Choroid plexus epithelial cell (primary cell): ENCODE measurements at places on chromosomes 1 and 21.

DNA sequence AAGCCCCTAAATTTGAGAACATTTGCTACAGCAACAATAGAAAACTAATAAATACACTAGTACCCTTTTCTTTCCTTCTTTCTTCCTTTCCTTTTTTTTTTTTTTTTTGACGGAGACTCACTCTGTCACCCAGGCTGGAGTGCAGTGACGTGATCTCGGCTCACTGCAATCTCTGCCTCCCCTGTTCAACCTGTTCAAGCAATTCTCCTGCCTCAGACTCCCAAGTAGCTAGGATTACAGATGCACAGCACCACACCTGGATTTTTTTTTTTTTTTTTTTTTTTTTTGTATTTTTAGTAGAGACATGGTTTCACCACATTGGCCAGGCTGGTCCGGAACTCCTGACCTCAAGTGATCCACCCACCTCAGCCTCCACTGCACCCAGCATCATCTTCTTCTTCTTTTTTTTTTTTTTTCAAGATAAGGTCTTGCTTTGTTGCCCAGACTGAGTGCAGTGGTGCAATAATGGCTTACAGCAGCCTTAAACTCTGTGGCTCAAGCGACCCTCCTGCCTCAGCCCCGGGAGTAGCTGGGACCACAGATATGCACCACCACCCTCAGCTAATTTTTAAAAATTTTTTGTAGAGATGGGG lies 19.6 kb upstream of the CBR3 start:
- DNase-seq = no peak

- DNase-seq = no peak
Observed at GRCh38 chr21:19130379-19131028, 726.9 kb upstream of the TMPRSS15 start.

DNA sequence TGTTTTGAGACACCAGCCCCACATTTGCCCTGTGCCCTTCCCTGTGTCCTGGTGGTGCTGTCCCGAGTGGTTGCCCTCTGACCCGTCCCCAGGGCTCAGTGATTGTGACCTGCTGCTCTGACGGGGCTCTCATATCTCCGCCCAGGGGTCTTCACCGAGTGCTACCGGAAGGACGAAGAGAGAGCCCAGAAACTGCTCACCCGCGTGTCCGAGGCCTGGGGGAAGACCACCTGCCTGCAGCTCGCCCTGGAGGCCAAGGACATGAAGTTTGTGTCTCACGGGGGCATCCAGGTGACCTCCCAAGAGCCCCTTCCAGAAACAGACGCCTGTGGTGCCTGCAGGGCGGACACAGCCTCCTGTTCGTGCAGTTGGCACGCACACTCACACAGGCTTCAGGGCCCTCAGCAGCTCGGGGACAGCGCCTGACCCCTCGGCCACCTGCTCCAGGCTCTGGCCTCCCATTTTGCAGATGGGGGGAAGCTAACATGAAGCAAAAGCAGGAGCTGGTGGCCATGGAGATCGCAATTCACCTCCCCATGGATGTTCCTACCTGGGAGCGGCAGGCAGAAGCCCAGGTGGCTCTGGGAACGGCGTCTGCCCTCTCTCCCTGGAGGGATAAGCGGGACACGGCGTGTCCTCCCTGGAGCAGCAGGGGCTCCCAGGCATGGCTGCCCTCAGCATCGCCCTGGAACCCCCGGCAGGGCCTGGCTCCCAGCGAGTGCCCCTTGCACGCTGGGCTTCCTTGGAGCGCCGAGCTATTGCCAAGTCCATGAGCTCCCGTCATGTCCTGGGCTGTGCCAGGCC lies 45.9 kb downstream of the TRPM2 start:
- DNase-seq = no peak

DNA sequence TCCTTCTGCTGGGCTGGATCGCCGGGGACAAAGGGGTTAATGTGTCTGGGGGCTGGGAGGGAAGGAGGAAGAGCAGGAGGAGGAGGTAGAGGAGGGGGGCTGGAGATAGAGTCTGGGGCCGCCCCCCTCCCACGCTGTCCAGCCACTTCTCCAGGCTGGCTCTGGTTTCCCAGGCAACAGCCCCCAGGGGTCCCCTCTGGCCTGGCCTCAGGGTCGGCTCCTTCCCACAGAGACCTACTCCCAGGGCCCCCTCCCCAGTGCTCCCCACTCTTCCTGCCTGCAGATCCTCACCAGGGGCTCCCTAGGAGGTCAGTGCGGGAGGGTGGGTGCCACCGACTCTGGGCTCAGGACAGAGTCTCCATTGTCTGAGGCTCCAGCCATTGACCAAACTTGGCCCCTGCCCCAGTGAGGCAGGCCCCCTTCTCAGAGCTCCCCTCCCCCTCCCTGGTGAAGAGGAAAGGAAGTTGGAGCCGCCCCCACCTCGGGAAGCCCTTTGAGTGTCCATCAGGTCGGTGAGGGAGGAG lies 34.1 kb downstream of the ARHGEF10L start:
- no peak for DNase-seq

DNA sequence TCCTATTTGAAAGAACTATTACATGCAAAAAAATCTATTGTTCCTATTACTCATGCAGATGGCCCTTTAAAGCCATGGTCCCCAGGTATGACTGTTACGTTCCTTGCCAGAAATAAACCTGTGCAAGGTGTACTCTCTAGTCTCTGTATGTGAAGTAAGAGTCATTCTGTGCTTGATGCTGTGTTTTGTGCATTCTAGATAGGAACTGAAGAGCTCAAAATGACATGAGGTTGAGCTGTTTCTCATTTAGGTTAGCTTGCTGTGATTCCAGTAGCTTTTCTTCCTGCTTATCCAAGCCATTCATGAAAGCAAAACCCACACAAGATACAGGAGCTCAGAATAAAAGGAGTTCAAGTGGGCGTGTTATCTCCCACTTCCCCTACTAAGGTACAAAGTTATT lies 64.3 kb upstream of the ZNF326 start:
- DNase-seq = no peak

GRCh38 chr1:110462964-110463363 lies 12.0 kb downstream of the PROK1 start:
- DNase-seq = no peak

GRCh38 chr1:116152577-116152943 lies 41.4 kb downstream of the MAB21L3 start:
- DNase-seq = no peak

DNA sequence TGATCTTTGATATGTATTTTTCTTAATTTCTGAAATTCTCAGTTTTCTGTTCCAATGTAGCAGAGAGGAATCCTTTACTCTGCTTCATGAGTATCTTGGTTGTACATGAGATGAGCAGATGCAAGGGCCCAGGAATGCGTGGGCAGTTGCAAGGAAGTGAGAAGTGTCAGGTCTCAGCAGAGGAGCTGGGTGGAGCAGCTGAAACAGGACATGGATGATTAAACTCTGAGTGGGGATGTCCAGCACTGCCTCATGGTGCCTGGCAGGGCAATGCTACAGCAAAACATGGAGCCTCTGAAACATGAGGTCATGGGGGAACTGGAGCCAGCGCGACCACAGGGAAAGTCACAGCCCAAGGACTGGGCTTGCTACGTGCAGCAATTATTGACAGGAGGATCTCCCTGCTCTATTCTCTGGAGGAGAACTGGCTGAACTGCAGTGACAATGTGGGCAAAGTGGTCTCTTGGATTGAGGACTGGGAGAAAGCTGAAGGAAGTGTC lies 48.4 kb downstream of the COLGALT2 start:
- peak; percentile 77 for DNase-seq

GRCh38 chr1:169461390-169462000 lies 24.2 kb downstream of the SLC19A2 start:
- DNase-seq = no peak

- no peak for DNase-seq
Observed at GRCh38 chr1:14167884-14168283, 430.6 kb upstream of the KAZN start.

DNA sequence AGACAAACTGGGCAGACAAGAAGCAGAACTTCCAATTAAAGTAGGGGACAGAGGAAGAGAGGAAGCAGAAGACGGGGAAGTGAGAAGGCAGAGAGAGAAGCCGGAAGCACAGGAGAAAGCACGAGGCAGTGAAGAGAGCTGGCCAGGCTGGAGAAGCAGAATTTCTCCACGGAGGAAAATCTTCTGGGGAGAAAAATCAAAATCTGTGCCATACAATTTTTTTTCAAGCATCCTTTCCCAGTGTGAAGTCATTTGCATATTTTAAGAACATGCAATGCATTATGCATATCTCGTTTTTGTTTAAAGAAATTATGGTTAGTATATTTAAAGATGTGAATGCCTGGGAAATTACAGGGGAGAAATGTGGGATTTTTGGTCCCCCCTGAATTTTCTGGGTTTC lies 7.3 kb upstream of the CAMK2N1 start:
- no peak for DNase-seq

DNA sequence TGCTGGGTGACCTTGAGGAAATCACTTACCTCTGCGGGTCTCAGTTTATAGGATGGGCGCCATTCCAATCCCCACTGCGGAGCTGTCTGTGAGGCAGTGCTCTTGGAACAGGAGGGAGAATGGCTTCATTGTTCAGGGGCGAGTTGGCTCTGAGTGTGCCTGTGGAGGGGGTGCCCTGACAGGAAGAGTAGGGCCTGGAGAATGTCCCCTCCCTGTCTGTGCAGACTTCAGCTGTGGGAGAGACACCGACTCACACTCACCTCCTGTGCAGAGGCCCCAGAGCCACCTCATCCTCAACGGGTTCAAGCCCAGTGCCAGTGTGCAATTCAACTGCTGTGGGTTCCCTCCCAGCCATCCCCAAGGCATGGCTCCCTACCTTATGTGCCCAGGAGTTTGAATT lies 17.1 kb downstream of the ADORA1 start:
- no peak for DNase-seq

DNA sequence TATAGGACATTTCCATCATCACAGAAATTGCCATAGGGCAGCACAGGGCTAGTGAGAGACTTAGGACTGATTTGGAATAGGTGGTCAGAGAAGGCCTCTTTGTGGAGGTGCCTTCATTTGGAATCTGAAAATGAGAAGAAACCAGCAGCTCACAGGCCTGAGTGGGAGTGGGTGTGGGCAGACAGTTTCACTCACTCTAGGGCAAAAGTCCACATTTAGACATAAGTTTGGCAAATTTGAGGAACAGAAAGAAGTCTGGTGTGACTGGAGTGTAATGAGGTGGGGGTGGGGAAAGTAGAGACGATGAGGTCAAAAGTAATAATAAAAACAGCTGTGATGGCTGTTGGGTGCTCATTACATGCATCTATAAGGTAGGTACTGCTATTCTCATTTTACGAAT lies 22.4 kb upstream of the BCAR3 start:
- no peak for DNase-seq

- DNase-seq = no peak
Observed at GRCh38 chr21:28624626-28625025, 368.1 kb downstream of the LTN1 start.

GRCh38 chr1:62444701-62445100 lies 7.9 kb downstream of the USP1 start:
- no peak for DNase-seq

- DNase-seq = peak; percentile 47
Observed at GRCh38 chr1:6770751-6771440, 14.4 kb upstream of the CAMTA1 start.

- peak; percentile 53 for DNase-seq
Observed at GRCh38 chr1:175597969-175598765, 145.2 kb downstream of the TNR start.

DNA sequence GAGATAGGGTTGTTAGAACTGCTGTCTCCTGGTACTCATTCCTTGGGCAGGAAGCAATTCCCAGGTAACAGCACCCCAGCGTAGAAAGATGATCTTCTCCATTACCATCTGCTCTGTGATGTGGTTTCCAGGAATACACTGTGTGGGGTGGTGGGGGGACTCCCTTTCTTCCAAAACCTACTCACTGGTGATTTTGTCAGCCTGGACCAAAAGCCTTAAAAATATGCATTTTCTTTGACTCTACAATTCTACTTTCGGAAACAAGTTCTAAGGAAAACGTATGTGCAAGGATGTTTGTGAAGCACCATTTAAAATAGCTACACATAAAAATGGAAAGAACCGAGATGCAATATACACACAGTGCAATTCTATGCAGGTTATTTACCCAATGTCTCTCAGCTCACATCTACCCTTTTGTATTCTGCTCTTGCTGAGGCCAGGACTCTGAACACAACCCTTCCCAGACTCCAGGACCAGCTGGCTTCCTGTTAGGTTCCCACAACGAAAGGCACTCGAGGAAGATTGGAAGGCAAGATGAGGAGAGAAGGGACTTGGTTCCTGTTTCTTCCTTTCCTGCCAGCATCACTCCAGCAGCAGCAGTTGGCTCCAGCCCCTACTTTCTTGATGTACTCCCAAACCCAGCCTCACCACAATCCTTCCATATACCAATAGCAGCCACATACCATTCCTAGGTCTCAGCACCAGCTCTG lies 33.0 kb upstream of the GJB5 start:
- DNase-seq = no peak

- no peak for DNase-seq
Observed at GRCh38 chr21:25569711-25570110, 37.6 kb downstream of the MRPL39 start.

GRCh38 chr1:201748335-201748734 lies 80.6 kb upstream of the IPO9 start:
- peak; percentile 98 for DNase-seq

DNA sequence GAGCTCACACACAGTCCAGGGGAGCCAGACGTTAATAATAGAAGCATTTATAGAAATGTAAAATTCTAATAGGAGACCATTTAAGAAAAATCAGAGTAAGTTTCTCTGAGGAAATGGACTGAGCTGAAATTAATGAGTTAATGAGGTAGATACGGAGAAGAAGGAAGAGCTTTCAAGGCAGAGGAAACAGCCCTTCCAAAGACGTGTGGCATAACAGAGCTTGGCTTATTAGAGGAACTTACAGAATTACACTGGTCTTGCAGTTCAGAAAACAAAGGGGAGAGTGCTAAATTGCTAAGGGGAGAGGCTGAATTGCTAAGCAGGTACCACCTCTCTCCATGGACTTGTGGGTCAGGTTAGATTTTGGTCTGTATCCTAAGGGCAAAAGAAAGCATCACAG lies 8.2 kb upstream of the PIGK start:
- DNase-seq = no peak

DNA sequence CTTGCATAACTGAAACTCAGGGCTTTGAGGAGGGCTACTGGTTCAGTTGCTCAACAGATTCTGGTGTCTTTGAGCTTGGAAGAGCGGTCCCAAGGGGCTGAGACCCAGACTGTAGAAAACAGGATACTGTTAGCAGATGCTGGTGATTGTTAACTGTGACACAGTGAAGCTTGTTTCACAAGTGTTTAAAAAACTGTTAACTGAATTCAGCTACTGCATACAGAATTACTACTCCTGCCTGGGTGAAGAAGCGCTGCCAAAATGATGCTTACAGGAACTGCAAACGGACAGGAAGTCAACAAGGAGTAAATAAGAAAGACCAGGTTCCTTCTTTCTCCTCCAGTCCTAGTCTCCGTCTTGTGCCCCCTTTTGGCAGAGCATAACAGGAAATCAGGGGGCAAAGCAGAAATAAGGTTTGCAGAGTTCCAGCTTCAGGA lies 195.3 kb upstream of the USP25 start:
- no peak for DNase-seq
